Fibroblast of skin of right biceps (primary cell): ENCODE measurements at places on chromosomes 5 and 9.

DNA sequence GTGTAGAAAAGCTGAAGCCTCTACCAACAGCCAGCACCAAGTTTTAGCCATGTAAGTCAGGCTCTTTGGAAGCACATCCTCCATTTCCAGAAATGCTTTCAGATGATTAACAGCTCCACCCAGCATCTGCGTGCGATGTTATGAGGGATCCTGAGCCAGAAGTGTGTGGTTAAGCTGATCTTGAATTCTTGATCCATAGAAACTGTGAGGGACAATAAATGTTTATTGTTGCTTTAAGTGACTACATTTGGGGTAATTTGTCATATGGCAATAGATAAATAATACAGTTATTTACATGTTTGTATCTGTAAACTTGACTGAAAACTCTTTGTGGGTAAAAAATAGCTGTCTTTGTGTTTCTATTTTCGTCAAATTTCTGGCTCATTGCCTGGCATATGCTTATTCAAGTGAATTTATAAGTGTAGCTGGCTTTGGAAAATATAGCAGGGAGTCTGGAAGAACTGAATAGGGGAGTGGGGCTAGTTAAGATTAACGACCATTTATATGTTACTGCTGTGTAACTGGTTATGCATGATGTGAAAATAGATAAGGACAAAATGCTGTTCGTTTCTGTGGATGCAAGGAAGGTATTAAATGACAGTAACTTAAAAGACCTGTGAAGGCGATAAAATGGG lies 234.1 kb downstream of the LRRC70 start:
- no peak for DNase-seq

- DNase-seq = no peak
Measured at GRCh38 chr5:125778791-125779190, 644.4 kb upstream of the GRAMD2B start.

DNA sequence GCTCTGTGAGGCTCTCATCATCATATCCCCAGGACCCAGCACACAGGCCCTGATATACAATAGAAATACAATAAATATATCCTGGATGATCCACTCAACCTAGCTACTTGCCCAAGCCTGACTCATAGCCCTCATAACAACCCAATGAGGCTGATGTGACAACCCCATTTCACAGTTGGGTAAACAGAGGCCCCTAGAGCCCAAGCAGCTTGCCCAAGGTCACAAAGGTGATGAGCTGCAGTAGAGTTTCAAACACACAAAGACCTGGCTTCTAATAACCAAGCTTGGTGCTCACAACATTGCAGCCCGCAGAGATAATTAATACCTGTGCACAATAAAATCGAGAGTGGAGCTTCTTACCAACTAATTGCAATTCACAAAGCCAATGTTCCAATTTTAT lies 3.2 kb upstream of the AKNA start:
- no peak for DNase-seq

DNA sequence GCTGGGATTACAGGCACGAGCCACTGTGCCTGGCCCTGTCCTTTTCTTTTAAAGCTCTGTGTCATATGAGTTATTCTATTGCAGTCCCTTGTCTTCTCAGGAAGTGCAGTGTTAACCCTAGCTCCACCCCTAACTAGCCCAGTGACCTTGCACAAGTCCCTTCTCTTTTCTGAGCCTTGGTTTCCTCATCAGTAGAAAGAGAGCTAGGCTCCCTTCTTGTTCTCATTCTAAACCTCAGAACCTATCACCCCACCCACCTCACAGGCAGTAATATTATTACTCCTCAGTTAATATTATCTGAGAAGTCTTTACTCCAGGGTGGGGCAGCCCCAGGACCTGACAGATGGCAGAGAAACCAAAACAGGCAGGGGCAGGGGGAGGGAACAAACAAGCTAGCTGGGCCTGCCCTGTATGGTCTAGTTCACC lies 7.2 kb downstream of the CYFIP2 start:
- no peak for DNase-seq

- peak; percentile 92 for DNase-seq
Measured at GRCh38 chr9:99778308-99778707, 43.4 kb upstream of the NR4A3 start.

GRCh38 chr5:34833090-34833489 lies 5.9 kb upstream of the TTC23L start:
- DNase-seq = no peak

DNA sequence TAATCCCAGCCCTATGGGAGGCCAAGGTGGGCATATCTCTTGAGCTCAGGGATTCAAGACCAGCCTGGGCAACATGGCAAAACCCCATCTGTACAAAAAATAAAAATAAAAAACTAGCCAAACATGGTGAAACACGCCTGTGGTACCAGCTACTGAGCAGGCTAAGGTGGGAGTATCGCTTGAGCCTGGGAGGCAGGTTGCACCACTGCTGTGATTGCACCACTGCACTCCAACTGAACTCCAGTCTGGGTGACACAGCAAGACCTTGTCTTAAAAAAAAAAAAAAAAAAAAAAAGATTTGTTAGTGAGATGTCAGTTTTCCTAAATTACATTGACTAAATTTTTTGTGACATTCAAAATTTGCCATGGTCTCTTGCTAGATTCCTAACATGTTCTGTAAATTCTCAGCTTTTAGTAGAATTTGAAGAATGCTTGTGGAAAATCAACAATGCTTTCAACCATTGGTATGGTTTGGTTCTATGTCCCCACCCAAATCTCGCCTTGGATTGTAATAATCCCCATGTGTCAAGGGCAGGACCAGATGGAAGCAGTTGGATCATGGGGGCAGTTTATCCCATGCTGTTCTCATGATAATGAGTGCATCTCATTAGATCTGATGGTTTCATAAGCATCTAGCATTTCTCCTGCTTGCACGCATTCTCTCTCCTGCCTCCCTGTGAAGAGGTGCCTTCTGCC lies 236.1 kb downstream of the ARRDC3 start:
- no peak for DNase-seq

GRCh38 chr5:168872246-168872645 lies 293.1 kb upstream of the PANK3 start:
- DNase-seq = no peak

- peak; percentile 79 for DNase-seq
Measured at GRCh38 chr5:177470759-177471536, 2.5 kb downstream of the DBN1 start.

DNA sequence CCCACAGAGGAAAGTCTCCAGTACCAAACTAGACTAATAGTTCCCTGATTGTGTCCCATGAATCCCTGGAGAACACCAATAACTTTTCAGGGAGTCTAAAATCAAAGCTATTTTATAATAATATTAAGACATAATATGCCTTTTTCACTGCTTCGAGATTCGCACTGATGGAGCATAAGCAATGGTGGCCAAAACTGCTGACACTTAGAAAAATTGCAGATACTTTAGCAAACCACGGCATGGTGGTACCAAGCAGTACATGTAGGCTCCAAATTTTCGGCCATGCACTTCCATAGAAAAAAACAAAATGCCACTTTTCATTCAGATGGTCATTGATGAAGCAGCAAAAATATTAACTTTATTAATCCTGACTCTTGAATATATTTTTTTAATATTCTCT lies 100.3 kb upstream of the PCSK1 start:
- DNase-seq = no peak

DNA sequence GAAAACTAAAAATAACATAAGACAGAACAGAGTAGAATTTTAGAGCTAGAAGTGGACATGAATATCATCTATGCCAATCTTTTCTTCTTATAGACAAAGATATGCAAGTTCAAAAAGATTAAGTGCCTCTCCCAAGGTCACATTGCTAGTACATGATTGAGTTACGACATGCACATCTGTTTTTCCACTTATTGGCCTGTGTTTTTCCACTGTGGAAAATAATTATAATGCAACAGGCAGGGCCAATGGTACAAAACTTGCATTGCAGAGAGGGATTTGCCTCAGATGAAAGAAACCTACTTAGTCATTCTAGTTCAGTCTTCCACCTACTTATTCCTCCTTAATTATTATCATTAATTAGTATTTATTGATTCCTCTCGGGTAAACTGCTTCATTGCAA lies 407.8 kb upstream of the SGCD start:
- DNase-seq = no peak

- no peak for DNase-seq
Measured at GRCh38 chr5:130017173-130017572, 112.9 kb downstream of the CHSY3 start.

GRCh38 chr5:77282337-77283027 lies 72.0 kb downstream of the PDE8B start:
- peak; percentile 22 for DNase-seq

- DNase-seq = no peak
Measured at GRCh38 chr9:113416149-113416721, 5.7 kb downstream of the C9orf43 start.

- no peak for DNase-seq
Measured at GRCh38 chr9:16427873-16428427, 442.5 kb downstream of the BNC2 start.

- DNase-seq = peak; percentile 14
Measured at GRCh38 chr5:180105827-180106312, 34.3 kb upstream of the RNF130 start.

DNA sequence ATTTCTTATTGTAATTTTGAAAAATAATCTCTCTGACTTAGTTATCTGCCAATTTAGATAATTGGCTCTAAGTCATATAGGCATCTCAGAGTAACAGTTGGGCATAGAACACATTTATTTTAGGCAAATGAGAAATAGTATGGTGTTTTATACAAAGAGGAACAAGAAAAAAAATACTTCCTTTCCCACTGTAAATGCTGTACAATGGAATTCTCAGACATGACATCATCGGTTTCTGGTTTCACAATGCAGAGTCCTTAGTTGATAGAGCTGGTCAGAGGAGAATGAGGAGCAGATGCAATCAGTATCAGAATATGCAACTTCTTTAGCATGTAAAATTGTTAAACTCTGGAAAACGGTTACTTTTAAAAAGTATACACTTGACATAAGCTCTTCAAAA lies 49.4 kb downstream of the PLK2 start:
- peak; percentile 86 for DNase-seq

- no peak for DNase-seq
Measured at GRCh38 chr5:40365342-40366330, 314.1 kb upstream of the PTGER4 start.

- no peak for DNase-seq
Measured at GRCh38 chr5:133029416-133029815, 3.1 kb upstream of the ZCCHC10 start.

DNA sequence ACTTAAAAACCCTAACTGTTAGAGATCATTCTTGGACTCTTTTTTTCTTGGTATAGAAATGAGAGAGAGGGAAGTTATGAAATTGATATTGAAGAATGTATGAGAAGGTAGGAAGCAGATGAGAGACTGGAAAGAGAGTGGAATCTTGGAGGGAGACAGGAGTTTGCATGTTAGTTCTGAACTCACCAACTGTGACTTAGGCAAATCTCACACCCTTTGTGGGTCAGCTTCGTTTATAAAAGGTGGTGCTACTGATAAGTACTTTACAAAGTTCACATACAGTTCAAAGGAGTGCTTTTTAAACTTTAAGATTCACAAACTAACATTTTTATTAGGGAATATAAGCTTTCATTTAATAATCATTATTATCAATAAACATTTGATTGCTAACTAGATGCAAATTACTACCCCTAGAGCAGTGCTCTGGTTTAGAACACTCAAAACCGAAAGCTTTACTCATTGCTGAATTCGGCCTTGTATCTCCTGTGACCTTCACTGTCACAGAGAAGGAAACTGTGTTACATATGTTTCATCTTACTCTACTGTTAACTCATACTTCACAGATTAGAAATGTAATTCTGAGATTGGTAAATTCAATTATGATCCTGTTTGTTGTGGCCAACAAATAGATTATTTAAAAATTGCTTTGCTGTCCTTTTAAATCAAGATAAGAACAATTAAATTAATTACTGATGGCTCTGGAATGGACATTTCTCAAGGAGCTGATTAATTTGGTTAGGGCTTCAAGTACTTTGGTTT lies 143.2 kb downstream of the RMI1 start:
- no peak for DNase-seq

- DNase-seq = no peak
Measured at GRCh38 chr5:174454464-174454863, 269.9 kb upstream of the MSX2 start.

GRCh38 chr9:93005876-93006275 lies 52.6 kb upstream of the SUSD3 start:
- DNase-seq = no peak

DNA sequence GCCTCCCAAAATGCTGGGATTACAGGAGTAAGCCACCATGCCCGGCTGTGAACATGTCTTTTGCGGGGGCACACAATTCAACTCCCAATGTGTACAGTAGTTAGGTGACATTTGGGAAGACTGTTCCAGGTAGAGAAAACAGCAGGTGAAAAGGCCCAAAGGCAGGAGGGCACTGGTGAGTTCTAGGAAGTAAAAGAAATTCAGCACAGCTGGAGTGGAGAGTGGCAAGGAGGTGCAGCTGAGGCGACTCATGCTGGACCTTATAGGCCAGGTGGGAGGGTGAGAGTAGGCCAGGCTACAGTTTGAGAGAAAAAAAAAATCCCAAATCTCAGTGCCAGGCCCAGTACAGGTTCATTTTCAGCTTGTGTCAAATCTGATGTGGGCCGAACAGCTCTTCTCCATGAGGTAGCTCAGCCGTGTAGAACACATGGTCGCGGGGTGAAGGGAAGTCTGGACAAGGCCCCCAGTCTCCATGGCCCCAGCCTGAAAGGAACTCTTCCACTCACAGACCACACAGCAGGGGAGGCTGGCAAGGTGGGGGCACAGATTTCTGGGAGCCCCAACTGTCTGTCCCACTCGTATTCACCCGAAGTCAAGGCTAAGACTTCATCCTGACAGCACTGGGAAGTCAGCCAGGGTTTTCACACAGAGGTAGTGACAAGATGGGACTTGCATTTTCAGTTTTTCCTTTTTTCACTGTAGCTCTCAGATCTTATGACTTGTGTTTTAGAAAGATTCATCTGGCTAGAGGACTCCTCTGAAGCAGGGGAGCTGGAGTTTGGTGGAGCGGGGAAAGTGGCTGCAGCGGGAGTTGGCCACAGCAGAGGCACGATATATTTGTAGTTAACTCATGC lies 4.5 kb upstream of the HNRNPAB start:
- DNase-seq = no peak

GRCh38 chr5:16128944-16129343 lies 50.6 kb downstream of the MARCHF11 start:
- DNase-seq = no peak

DNA sequence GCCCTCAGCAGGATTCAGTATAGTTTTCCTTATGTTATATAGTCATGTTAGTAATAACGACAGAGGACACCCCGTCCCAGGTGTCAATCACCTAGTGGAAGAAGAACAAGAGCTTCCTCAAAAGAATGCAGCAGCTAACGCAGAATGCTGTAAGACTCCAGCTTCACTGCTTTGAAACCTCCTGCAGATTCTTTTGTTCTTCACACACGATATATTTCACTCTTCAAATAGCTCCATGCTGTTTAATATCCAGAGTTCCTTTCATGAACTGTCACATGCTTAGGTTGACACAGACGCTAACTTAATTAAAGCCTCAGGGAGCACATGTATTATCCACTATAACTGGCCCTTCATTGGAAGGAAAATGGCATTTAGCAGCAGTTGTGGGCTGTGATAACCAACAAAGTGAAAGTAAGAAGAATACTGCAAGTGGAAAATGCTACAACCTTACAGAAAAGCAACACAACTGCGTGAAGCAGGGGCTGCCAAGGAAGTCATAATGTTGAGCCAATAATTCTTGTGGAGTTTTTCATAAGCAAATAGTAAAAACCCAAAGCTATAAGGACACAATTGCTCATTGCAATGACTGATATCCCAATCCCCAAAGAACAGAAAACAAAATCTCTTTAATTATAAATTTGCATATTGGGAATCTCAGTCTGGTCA lies 387.5 kb downstream of the PLK2 start:
- DNase-seq = no peak
